ENCODE measurements at places on chromosomes 5 and 9.

GRCh38 chr5:81626524-81626923 lies 124.4 kb downstream of the SSBP2 start:
- peak; percentile 73 for DNase-seq

GRCh38 chr5:101278917-101279316 lies 375.8 kb upstream of the ST8SIA4 start:
- DNase-seq = no peak

DNA sequence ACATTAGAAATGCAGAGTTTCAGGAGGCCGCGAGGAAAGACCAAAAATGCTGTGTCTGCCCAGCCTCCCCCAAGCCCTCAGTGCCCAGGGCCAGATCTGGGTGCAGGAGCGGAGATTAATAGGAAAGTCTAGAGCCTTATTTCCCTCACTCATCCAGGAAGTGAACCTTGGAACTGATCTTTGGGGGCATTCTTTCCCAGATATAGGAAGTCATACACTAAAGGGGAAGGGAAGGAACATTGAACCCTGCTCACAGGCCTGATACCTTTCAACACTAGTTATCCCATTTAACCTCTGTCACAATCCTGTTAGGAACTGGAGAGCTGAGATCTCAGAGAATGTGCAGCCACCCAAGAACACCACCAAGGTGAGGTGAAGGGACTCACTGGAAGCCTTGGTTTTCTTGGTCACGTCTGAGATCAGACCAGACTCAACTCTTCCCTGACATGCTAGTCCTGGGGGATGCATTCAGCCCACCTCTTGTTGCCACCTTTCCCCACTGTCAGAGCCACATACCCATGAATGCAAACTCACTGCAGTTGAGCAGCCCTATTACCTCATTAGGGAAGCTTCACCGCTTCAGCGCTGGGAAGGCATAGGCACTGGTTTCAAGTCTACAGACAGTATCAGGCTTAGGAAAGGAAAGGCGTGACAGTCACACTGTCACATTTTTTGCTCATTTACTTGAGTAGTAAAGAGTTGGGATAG lies 95.0 kb downstream of the KIAA1958 start:
- no peak for DNase-seq

DNA sequence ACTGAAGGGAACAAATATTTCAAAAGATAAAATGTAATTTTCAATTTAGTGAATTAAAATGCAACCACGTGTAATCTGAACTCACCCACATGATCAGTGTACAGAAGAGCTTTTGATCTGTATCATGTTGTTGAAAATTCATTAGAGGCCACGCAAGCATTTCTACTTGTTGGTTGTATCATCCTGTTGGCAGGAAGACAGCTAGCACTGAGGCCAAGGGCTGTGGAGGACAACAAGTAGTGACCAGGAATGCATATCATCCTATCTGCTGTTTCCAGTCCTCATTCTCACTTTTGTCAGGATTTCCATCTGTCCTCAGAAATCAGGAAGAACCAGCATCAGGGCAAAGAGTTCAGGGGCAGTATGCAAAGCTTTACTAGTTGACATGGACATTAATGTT lies 29.9 kb upstream of the CKS2 start:
- DNase-seq = no peak

DNA sequence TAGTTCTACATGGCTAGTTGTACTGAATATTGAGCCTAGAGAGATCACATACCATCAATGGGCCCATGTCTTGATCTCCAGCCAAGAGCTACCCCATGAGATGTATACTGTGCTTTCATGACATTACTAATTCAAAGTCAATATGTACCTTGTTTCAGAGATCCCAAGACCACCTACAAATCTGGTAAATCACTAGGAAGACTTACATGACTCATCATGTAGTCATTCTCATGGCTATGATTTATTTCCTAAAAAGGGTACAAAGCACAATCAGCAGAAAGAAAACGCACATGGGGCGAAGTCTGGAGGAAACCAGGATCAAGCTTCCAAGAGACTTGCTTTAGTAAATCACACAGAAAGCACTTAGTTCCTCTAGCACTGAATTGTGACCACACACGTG lies 103.0 kb downstream of the PCSK5 start:
- no peak for DNase-seq

GRCh38 chr5:131252824-131253171 lies 11.1 kb upstream of the CDC42SE2 start:
- DNase-seq = no peak

DNA sequence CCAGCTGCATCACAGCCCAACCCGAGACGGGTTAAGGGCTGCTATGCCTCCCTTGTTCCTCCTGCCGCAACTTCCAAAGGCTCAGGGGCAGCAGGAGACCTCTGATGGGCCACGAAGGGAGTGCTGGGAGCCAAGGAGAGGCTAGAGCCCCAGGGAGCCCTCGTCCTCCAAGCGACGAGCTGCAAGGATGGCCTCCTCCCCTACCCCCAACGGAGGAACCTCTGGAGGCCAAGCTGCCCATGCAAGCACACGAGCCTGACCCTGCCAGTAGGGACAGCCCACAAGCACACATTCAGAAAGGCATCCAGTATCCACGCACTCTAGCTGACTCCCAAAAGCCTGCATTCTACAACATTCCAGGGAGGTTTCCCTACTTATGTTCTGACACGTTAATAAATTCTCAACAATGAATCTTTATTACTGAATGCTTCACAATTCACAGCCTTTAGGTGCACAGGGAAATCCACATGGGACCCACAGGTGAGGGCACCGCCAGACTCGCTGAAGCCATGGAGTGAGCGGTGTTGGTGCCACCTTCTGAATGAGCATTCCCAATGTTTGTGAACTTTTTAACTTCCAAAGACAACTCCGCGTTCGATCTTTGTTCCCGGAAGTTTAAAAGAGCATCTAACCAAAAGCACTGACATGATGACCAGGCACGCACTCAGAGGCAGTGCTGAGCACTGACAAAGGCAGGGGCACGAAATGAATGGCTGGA lies 28.7 kb downstream of the IPPK start:
- DNase-seq = no peak

DNA sequence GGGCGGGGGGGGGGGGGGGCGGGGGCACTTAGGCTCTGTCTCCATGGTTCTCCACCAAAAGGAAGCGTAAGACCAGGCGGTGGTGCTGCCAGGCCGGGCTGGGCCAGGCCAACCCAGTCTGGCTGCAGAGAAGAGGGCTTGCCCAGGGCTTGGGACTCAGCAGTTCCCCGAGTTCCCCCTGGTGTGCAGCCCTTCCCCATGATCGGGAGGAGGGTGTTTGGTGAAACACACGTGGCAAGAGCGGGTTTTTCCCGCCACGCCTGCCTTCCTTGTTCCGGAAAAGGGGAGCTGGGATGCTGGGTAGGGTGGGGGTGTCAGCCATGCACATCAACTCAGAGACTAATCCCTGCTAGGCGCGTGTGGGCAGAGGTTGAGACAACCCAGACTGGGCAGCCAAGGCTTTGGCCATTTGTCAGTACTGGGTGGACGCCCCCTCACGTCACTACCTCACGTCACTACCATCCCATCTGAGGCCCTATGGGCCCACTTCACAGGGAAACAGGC lies 32.9 kb downstream of the PRRX2 start:
- DNase-seq = no peak

GRCh38 chr9:124760719-124761118 lies 10.4 kb downstream of the NR6A1 start:
- DNase-seq = no peak

- no peak for DNase-seq
Observed at GRCh38 chr5:109532773-109533364, 123.1 kb upstream of the PJA2 start.

GRCh38 chr9:9998491-9999287 lies 614.1 kb downstream of the PTPRD start:
- DNase-seq = no peak

GRCh38 chr9:121455527-121456239 lies 44.0 kb downstream of the GGTA1 start:
- no peak for DNase-seq

GRCh38 chr9:109011231-109011671 lies 2.0 kb downstream of the CTNNAL1 start:
- DNase-seq = no peak

DNA sequence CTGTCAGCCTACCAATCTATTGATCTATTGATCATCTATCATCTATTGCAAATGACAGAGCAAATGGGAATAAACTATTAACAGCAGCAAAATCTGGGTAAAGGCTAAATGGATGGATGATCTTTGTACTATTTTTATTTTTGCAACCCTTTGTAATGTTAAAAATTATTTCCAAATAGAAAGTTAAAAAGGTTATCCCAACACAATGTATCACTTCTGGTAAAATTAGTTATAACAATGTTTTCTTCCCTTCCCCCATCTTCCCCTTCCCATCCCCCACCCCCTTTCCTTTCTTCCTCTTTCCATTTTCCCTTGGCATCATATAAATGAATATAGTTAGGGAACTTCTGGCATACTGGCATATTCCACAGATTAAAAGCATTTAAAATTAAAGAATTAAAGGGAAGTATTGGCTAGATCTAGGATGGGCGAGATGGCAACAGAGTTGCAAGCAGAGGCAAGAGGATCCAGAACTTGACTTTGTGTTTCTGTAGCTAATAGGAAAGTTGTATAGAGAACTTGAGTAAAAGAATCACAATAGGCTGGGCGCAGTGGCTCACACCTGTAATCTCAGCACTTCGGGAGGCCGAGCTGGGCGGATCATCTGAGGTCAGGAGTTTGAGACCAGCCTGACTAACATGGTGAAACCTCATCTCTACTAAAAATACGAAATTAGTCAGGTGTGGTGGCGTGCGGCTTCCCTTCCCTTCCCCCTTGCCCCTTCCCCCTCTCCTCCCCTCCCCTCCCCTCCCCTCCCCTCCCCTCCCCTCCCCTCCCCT lies 66.6 kb upstream of the TAF11L2 start:
- DNase-seq = no peak

GRCh38 chr9:114269023-114269422 lies 53.9 kb upstream of the ORM1 start:
- DNase-seq = no peak

- DNase-seq = no peak
Observed at GRCh38 chr9:14358523-14358922, 44.6 kb upstream of the NFIB start.

GRCh38 chr9:88259001-88259400 lies 120.7 kb upstream of the SPATA31C2 start:
- no peak for DNase-seq

- no peak for DNase-seq
Observed at GRCh38 chr9:27990524-27990923, 417.2 kb upstream of the C9orf72 start.

GRCh38 chr9:70567511-70567910 lies 153.1 kb upstream of the KLF9 start:
- DNase-seq = no peak

DNA sequence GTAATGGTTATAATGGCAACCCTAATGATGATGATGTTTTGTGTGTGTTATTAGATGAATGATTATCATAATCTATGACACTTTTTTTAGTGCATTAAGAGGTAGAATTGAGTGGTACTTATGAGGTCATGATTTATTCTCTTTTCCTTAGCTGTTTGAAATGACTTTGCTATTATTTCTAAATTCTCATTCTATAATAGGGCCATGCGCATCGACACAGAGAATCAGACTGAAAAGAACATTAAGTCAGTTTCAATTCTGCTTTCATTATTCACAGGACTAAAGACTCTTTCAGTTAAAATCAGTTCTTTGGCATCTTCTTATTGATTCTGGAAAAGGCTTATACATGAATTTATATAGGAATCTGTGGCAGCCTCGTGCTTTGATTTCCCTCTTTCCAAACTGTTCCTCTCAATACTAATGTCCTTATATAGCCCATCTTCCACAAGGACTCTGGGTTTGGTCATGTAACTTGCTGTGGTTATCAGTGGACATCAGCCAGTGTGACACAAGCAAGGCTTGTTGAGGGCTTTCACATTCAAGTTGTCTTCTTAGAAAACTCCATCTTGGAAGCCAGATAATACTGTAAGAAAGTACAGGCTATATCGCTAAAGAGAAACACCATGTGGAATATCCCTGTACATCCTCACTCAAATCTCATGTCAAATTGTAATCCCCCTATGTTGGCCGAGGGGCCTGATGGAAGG lies 140.3 kb upstream of the CHD1 start:
- no peak for DNase-seq

- DNase-seq = peak; percentile 43
Observed at GRCh38 chr9:74645007-74645639, 148.0 kb downstream of the RORB start.

DNA sequence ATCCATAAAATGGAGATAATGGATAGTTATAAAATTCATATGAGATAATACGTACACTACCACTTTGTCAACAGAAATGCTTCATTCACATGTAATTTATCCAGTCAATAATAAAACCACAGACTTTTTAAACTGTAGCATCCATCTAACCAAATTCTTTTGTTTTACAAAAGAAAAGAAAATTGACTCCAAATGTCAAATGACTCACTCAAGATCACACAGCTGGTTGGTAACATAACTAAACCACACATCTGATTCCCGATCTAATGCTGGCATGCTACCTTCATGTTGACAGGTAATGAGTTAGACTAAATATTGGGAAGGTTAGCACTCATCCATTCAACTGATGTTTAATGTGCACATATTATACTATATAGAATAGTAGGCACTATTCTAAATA lies 4.9 kb downstream of the FRMD3 start:
- no peak for DNase-seq

DNA sequence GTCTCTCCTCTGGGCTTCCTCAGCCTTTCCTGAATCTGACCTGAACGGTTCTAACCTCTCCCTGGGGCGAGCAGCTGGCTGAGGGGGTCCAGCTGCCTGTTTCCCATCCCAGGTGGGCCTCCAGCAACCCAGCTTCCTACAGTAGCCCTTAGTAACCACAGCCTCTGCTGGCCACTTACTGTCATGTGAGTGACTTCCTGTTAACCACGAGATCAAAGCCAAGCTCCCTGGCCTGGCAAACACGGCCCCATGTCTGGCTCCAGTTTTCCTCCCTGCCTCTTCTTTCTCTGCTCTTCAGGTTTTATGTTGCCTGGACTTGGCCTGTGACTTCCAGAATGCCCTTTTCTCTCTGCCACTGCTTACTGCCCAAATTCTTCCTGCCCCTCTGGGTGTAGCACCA lies 47.2 kb upstream of the DAB2IP start:
- DNase-seq = no peak

- DNase-seq = no peak
Observed at GRCh38 chr5:176743136-176743861, 67.1 kb upstream of the UNC5A start.

- DNase-seq = peak; percentile 92
Observed at GRCh38 chr5:32173267-32174010, 680 bp downstream of the GOLPH3 start.
